ENCODE measurements at places on chromosomes 2 and 18.

GRCh38 chr2:178747767-178748166 lies 59.5 kb downstream of the TTN start:
- DNase-seq: no peak

DNA sequence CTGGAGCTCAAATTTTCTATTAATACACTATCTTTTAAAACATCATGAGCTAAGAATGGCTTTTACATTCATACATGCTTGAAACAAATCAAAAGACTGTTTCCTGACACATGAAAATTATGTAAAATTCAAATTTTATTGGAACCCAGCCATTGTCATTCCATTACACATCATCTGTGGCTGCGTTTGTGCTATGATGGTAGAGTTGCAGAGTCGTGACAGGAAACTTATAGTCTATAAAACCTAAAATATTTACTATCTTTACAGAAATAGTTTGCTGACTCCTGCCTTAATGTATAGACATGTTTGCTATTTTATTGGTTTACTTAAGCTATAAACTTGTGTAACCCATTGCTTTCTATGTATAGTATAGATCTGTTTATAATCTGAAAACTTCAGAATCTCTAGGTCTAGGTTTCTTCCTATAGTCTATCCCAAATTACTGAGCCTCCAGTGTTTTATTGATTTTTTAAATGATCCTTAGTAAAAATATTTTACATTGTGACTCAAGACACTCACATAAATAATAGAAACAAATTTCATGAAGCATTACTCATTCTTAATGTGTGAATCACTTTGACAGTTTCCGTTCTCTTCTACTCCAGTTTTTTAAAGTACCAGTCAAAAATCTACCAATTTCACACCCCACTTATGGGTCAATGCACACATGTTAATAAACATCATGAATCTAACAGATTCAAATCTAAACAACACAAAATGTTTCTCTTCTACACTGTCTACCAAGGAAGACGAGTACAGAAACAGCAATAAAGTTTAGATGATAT lies 26.4 kb upstream of the MRPL19 start:
- DNase-seq: no peak

DNA sequence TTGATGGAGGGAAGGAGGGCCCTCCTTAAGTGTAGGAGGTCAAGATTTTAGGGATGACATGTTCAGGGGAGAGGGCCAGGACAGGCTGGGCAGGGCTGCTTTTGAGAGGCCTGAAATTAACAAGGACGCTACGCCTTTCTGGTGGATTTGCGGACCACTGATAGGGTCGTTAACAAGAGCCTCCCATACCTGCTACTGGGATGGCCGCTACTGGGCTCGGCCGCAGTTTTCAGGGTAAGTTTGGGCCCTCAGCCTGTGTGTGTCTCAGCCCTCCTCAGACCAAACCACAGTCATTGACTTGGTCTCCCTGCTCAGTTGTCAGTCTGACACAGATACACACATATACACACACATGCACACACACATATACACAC lies 180.9 kb downstream of the SMAD2 start:
- DNase-seq: no peak

- DNase-seq: no peak
Observed at GRCh38 chr2:96861074-96861473, 3.3 kb upstream of the ANKRD39 start.

- no peak for DNase-seq
Observed at GRCh38 chr2:241126201-241126611, 23.1 kb downstream of the PASK start.

GRCh38 chr2:151363709-151364108 lies 6.3 kb downstream of the TNFAIP6 start:
- DNase-seq: no peak

- no peak for DNase-seq
Observed at GRCh38 chr2:50727636-50728339, 304.1 kb downstream of the NRXN1 start.

DNA sequence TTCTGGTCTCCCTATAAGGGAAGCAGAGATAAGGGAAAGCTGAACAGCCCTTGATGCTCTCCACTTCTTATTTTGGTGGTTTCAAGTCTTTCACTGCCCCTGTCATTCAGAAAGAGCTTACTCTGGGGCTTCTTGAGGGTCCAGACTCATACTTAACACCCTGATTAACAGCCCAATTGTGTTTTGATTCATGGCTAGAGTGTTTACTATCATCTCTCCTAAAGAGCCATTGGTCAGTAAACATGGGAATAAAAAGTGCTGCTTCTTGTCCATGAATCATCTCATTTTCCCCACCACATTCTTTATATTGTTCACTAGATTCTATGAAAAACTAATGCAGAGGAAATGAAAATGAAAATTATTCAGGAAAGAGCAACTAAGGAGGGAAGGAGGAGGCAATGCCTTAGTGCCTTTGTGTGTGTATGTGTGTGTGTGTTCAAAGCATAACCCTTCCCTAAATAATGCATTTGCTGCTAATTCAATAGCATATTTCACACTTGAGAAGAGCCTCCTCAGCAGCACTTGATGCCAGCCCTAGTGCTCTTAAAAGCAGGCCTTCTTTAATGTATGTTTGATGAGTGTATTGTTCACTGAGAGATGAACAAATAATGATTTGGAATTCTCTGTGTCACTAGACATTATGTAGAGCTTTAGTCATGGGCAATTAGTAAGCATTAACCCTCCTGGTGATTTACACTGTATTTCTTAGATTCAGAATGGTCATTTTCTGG lies 63.5 kb downstream of the DCC start:
- no peak for DNase-seq

DNA sequence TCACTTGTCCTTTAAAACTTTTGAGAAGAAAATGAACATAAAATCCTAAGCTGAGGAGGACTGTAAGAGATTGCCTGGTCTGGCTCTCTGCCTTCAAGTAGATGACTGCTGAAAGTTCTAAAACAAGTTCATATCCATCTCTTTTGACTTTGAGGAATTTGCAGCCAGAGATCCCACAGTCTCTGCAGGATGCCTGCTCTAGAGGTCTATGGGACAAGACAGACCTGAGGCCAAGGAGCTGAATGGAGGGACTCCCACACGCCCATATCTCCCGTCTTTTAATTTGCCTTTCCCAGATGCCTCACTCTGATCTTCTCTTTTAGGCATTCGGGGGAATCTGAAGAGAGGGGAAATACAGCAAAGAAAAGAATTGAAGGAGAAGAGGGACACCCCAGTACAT lies 255.9 kb upstream of the RASGRP3 start:
- DNase-seq: no peak

- no peak for DNase-seq
Observed at GRCh38 chr2:148658807-148659722, 14.5 kb downstream of the EPC2 start.

GRCh38 chr18:74480149-74480651 lies 16.0 kb upstream of the CNDP2 start:
- no peak for DNase-seq

Measured in amniotic stem cell (primary cell).